Thyroid gland (tissue), 4 donors: ENCODE measurements at places on chromosomes 2 and 18. TPM values are rescaled to one million over a fixed set of nuclear protein-coding genes. Genes with fewer than 3 reads are reported as not detected.

Gene IL36A
- total RNA-seq: not detected

DNA sequence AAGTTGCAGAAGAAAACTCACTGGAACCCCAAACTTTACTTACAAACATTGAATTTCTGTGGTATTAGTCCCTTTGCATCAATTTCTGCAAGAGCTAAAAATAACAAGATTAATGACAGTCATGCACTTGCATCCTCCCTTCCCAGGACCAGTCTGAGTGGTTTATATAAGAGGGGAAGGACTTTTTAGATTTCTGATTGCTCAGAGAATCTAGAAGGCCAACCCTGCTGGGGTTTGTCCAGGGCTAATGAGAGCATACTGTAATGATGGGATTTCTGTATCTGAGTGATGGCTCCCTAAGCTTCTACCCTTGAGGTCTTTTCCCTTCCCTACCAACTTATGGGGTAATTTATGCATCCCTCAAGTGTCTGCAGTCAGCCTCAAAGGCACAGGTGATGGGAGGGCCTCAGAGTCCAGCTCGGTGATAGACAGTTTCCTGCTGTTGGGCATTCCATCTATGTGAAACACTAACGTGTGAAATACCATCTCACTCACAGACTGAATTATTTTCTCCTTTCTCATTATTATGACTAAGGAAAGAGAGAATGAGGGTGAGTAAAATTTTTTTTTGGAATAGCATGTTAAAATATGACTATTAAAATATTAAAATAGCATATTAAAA is 556.3 kb downstream of the RIT2 start:
- no peaks in the 10 kb centered on the region for H3K36me3 ChIP-seq
- H3K27ac ChIP-seq: no peak overlapping the region
- no peaks in the 10 kb centered on the region for H3K4me1 ChIP-seq
- H3K27me3 ChIP-seq: no peaks in the 10 kb centered on the region
- no peak for DNase-seq

- no peaks in the 10 kb centered on the region for H3K36me3 ChIP-seq
- H3K27me3 ChIP-seq: no peaks in the 10 kb centered on the region
- peaks cover 12% of the 10 kb centered on the region for H3K4me1 ChIP-seq
- peak overlapping the region; percentile 96 for H3K4me3 ChIP-seq
- peak; percentile 91 for DNase-seq
These were observed 710 bp upstream of the TMSB10 start for GRCh38 chr2:84904717-84905174.

GRCh38 chr2:213934560-213934959 is 476.3 kb upstream of the VWC2L start:
- no peak overlapping the region for H3K27ac ChIP-seq
- H3K27me3 ChIP-seq: no peaks in the 10 kb centered on the region
- DNase-seq: no peak
- H3K36me3 ChIP-seq: no peaks in the 10 kb centered on the region
- no peaks in the 10 kb centered on the region for H3K4me1 ChIP-seq

DNA sequence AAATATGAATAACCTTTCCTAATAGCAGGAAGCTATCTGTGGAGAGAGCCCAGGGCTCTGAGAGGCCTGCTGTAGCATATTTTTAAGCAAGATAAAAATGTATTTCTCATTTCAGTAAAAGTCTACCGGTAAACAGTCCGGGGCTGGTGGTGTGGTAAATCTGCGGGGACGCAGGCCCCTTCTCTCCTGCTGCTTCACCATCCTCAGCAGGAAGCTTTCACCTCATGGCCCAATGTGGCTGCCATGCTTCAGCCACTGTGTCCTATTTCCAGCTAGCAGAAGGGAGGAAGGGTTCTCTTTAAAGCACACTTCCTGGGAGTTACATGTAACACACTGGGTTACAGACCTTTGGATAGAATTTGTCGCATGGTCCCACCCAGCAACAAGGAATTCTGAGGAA is 79.5 kb upstream of the ODC1 start:
- no peak overlapping the region for H3K4me3 ChIP-seq
- no peaks in the 10 kb centered on the region for H3K4me1 ChIP-seq
- DNase-seq: no peak
- no peaks in the 10 kb centered on the region for H3K27me3 ChIP-seq
- no peaks in the 10 kb centered on the region for H3K36me3 ChIP-seq

DNA sequence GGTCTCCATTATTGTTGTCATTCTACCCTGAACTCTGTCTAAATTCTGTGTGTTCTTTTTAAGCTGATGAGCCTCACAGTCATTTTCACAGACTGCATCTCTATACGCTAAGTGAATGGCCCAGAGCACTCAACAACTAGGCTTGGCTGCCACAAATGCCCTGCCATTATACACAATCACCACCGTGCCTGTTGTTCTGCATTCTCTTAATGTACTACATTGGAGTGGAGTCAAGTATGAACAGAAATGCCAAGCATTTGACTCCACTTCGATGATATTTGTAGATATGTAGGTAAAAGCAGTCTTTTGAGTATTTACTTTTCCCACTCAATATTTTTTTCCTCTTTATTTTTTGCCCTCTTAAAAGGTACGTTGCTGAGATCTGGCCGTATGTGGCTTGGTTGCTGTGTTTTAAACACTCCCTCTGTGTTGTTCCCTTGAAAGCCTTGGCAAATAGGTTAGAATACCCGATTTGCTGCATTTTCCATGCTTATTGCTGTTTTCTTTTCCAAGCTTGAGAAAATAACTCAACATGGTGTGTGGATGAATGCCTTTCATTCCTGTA is 36.2 kb upstream of the TMEFF2 start:
- no peak overlapping the region for H3K27ac ChIP-seq
- DNase-seq: no peak
- H3K4me1 ChIP-seq: no peaks in the 10 kb centered on the region
- no peaks in the 10 kb centered on the region for H3K36me3 ChIP-seq
- no peak overlapping the region for H3K4me3 ChIP-seq

- no peaks in the 10 kb centered on the region for H3K27me3 ChIP-seq
- H3K4me3 ChIP-seq: no peak overlapping the region
- DNase-seq: peak; percentile 38
- H3K4me1 ChIP-seq: no peaks in the 10 kb centered on the region
- H3K36me3 ChIP-seq: no peaks in the 10 kb centered on the region
- no peak overlapping the region for H3K27ac ChIP-seq
These were observed 14.6 kb upstream of the ALPP start for GRCh38 chr2:232363784-232364615.

DNA sequence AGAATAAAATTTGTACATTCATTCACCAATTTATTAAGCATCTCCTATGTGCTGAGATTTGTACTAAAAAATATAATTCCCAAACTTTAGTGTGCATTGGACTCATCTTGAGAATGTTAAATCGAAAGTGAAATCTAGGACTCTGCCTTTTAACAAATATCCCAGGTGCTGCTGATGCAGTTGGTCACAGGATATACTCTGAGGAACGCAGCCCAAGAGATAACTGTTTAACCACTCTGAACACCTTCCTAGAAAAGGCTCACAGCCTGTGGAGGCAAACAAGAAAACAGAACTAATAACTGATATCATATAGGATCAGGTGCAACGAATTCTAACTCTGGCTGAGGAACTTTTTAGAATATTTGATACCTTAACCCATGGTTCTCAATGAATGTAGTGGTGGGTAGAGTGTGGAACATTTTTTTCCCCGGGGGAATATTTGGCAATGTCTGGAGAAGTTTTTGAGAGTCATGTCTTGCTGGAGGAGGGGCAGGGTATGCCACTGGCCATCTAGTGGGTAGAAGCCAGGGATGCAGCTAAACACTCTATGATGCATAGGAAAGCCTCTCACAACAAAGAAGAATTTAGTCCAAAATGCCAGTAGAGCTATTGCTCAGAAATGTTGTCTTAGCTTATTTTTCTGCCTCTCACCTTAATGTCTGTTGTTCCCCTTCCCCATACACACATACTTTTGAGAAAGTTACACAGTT is 96.5 kb downstream of the EHBP1 start:
- no peaks in the 10 kb centered on the region for H3K27me3 ChIP-seq
- H3K27ac ChIP-seq: no peak overlapping the region
- H3K36me3 ChIP-seq: no peaks in the 10 kb centered on the region
- H3K4me1 ChIP-seq: no peaks in the 10 kb centered on the region
- no peak overlapping the region for H3K4me3 ChIP-seq
